Keratinocyte (primary cell): ENCODE measurements at places on chromosomes 12 and 14.

DNA sequence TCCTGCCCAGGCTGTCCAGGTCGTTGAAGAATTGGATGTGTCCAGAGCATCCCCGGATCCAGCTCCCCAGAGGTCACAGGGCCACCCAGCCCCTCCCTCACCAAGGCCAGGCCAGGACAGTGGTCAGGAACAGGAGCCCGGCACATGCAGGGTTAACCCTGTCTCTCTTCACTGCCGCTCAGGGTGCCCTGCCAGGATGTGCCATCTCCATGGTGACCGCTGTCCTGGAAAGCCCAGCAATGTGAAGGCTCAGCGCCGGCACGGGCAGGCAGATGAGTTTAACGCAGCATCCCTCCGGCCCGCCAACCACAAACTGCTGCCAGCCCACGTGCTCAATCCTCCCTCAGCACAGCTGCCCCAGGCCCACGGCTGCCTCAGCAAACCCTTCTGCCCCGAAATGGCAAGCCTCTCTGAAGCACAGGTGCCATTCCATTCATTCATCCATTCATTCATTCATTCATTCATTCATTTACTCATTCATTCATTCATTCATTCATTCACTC, 4.4 kb downstream of the TMEM179 start:
- no peak for DNase-seq

GRCh38 chr12:62260733-62261683, 804 bp downstream of the USP15 start:
- DNase-seq = no peak

GRCh38 chr14:65370801-65371248, 41.7 kb upstream of the FUT8 start:
- DNase-seq = no peak

DNA sequence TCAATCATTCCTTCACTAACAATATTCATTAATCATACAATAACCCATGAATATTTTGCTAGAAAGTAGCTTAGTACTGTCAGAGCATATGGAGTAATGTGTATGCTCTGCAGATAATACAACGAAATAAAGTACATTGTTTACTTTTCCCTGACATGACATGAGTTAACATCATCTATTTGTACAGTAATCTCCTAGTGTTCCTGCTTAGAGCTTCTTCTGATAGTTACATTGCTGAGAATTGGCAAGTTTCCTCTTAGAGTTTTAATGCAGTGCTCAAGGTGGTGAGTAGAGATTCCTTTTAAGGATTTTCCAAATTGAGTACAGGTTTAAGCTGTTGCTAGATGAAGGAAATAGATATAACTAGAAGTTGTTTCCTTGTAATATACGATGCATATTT, 164.5 kb upstream of the NPAS3 start:
- DNase-seq = no peak

GRCh38 chr14:85187521-85187920, 342.4 kb upstream of the FLRT2 start:
- no peak for DNase-seq
